ENCODE measurements at places on chromosomes 2 and 18.
A peak's percentile ranks its signal among the peaks of the same experiment; 100 is the strongest.

DNA sequence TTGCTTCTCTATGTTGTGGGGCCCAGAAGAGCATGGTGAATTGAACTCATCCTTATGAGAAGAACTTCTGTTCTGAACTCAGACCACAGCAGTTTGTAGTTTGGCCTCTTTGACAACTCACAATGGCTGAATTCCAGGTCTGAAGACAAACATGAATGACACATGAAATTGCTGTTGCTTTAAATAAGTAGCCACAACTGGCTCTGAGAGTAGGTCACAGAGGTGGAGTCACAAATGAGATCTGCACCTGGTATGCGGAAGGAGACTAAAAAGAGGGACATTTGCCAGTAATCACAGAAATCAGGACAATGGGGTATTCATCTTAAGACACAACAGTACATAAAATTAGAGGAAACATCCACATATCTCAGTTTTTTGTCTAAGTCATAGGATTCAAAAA, 290.3 kb upstream of the MMADHC start:
- DNase-seq: no peak

DNA sequence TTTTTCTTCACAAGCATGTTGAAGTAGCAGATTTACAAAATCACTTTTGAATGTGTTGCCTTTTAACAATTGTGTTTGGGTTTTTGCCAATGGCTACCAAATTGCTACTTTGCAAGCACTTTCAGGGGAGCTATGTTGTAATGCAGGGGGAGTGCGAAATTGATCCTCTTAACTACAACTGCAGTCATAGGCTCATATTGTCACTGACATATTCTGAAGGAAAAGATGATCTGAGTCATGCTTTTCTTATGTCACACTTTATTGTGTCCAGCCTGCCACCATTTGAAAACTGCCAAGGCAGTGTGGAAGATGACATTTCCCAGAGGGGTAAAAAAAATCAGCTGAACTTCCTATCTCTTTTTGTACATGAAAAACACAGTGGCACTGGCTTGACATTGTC, 74.9 kb downstream of the GPD2 start:
- DNase-seq: no peak

DNA sequence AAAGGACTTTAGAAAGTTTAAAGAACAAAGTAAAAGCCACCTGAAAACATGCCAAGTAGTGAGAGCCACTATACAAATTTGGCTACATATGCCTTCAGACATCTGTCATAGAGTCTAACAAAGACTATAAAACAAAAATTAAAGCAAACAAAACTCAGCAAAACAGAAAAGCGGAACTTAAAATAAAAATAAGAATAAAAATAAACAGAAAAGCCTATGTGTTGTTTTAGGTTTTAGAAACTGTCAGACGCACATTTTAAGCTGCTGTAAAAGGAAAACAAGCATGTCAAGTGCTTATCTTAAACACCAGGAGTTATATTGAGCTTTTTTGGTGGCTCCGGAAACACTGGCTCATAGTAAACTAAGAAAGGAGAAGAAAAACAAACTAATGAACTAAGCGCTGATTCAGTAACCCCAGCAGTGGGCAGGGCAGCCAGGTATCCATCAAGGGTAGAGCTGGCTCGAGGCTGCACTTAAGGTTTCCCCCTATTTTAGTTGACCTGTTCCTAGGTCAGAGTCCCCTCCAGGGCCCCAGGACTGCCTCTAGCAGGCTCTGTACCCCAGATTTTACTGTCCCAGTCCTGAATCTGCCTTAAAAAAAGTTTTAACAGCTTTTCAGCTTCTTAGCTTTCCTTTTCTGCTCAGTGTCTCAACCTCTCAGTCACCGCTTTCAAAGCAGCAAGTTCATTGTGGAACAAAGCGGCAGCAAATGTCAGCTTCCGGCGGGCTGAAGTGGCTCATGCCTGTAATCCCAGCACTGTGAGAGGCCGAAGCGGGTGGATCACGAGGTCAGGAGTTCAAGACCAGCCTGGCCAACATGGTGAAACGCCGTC, 15.4 kb upstream of the RMC1 start:
- DNase-seq: peak; percentile 50

DNA sequence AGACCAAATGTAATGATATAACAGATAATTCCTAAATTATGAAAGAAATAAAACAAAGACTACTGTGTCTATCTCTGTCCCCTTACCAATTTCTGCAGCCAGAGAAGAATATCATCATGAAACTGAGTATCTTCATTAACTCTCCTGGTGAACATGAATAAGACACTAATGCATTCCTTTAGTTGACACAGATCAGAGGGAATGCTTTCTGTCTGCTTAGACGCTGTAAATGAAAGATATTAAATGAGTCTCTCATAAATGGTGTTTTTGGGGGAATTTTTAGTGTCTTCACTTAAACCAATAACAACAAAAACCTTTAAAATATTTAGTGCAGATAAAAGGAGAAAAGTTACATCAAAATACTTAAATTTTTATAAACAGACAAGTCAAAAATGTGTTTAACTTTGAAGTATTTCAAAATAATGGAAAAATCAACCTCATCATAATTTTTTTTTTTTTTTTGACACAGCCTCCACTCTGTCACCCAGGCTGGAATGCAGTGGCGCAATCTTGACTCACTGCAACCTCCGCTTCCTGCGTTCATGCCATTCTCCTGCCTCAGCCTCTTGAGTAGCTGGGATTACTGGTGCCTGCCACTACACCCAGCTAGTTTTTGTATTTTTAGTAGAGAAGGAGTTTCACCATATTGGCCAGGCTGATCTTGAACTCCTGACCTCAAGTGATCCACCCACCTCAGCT, 16.0 kb downstream of the EPG5 start:
- no peak for DNase-seq

DNA sequence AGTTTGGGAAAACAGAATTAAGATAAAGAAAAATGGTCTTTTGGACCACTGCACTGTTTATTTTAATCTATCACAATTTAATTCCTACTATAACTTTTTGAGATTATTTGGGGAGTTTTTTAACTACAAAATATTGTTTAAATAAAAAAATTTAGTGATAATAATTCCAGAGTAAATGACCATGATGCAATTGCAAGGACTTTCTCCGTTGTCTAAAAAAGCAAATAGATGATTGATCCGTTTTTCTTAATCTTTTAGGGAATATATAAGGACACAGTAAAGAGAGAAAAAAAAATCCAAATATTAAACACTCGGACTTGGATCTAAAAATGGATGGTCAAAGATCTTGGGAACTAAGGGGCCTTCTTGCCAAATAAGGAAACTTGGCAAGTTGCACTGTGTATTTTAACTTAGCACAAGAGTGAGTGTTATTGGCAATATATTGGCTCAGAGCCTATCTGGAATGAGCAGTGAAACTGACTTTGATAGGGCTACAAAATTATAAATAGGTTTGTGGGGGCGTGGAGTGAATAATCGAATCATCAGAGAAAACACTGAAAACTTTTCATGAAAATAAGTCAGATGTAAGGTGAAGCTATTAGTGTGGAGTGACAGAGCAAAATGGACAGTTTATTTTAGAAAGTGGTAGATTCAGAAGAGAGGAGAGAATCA, 2.0 kb downstream of the MAP3K20 start:
- no peak for DNase-seq

- no peak for DNase-seq
Measured at GRCh38 chr2:195316486-195316885, 340.5 kb upstream of the SLC39A10 start.

DNA sequence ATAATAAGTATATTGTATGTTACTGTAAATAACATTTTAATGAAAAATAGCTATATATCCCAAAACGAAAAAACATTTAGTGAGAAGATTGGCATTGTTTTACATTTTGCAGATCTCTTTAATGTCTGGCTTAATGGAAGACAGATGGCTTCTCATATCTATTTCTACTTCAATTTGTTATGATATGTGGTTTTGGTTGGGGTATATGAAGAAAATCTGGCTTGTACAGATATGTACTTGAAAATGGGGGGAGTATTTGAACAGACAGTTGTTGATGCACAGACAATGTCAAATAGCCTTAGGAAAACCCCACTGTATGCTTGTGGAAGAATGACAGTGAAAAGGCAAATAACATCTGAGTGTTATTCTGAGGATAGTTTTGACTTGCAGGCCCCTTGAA, 23.6 kb upstream of the GMCL1 start:
- no peak for DNase-seq

DNA sequence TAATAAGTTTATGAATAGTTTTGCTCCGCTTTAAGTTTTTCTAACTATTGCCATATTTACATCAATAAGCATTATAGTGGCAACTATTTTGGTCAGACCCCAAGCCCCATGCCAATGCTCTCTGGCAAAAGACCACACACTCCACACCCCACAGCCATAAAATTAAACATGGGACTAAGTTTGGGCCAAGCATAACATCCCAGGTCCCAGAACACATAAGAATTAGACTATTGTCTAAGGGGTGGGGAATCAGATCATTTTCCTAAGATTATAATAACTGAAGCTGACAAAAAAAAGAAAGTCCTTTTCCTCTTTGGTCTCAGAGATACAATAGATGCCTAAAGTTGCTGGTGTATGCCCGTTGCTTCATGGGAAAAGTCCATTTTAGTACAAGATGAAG, 46.3 kb downstream of the EXOC6B start:
- no peak for DNase-seq

DNA sequence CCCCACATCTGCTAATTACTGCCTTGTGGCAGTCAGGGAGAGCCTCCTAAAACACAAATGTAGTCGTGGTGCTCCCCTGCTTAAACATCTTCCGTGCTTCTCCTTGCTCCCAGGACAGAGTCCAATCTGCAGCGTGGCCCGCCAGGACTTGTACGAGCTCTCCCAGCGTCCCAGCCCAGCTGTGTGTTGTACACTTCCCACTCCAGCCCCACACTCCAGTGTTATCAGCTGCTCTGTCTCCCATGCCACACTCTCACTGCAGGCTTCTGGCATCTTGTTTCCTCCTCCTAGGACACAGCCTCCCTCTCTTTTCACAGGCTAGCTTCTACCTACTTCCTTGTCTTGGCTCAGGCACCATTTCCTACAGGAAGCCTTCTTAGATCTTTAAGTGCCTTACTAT, 199.4 kb downstream of the ALPK2 start:
- no peak for DNase-seq

GRCh38 chr2:61220768-61221167, 58.8 kb downstream of the C2orf74 start:
- no peak for DNase-seq

DNA sequence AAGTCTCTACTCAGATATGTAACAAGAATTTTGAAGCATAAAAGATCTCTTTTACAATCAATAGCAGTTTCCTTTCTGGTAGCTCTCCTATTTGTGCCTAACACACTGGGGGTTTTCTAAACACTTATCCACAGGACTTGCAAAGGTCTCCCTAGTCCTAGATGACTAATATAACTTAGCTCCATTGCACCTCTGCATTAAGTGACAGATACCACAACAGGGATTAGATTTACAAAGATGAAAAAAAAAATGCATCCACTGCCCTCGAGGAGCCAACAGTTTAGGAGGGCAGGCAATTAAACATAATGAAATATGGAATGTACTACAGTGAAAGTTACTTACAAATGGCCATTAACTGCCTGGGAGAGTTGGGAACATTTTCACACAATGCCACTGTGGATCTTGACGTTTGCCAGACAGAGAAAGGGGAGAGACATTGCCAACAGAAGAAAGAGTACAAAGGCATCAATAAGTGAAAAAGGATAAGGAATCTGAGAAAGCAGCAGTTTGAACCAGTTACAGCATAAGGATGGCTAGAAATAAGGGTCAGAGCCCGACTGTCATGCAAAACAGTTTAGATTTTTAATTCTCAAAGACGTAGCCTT, 14.3 kb downstream of the PPP3R1 start:
- no peak for DNase-seq

DNA sequence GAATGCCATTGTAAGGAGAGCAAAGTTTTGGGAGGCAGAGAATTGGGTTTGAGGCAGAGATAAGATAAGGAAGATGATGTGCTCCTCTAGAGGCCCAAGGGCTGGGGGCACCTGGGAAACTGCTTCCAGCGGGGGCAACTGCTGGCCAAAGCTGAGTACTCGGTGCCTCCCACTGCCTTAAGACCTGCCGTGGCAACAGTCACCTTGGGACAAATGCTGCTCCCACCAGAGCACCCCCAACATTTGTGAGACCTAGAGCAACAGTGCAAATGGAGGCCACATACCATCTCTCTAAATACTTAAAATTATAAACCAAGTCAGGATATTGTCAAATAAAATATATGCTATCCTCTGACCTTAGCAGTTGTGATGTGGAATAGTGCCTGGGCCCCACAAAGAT, 127.1 kb downstream of the CAPN13 start:
- DNase-seq: no peak

DNA sequence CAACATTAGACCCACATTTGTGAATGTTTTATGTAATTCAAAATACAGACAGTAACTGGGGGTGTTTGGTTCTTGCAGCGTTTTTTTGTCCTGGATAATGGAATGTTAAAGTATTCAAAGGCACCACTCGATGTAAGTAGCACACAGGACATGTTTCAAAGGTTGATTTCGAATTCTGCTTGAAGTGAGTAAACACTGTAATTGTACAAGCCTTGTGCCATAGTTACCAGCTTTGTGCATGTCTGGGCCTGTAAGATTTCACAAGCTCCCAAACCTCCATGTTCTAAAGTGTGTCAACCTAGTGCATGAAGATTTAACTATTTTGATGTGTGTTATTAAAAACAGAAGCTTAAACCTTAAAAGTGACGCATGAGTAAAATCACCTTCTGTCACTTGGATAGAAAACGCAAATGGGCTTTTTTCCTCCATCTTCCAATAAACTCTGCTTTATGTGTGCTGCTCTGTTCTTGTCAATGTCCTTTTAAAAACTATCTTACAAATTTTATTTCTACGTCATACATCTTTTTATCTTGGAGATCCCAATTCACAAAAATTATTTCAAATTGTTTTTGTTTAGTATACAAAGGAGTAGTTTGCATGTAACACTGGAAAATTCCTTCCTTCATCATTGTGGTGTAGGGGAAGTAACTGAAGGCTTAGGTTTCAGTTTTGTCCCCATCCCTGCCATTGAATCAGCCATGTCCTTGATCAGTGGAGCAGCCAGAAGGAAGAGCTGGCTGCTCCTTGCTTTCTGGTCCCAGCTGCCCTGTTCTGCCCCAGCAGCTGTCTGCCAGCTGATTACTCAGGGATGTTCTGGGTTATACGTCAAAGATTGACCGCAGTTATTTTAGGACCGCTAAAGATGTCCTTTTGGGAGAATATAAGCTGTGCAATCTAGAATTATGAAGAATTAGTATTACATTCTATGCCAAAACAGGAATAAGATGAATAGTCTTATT, 119.2 kb downstream of the PRKRA start:
- no peak for DNase-seq

- no peak for DNase-seq
Measured at GRCh38 chr2:53033411-53033810, 734.2 kb upstream of the CHAC2 start.

GRCh38 chr2:40820319-40820718, 368.4 kb upstream of the SLC8A1 start:
- DNase-seq: no peak

DNA sequence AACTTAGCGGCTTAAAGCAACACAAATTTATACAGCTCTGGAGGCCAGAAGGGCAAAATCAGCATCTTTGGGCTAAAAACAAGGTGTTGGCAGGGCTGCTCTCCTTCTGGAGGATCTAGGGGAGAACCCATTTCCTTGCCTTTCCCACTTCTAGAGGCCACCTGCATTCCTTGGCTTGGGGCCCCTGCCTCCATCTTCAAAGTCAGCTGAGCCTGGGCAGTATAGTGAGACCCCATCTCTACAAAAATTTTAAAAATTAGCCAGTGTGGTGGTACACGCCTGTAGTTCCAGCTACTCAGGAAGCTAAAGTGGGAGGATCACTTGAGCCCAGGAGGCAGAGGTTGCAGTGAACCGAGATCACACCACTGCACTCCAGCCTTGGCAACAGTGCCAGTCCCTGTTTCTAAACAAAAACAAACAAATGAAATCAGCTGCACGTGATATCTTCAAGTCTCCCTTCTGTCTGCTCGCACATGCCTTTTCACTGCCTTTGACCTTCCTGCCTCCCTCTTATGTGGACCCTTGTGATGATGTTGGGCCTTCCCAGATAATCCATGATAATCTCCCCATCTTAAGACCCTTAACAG, 200.6 kb downstream of the ZFP36L2 start:
- DNase-seq: no peak

Data from glomerular endothelial cell (primary cell).